ENCODE measurements at places on chromosomes 3 and 15.

- DNase-seq = no peak
Observed at GRCh38 chr3:16447135-16447534, 66.4 kb downstream of the RFTN1 start.

DNA sequence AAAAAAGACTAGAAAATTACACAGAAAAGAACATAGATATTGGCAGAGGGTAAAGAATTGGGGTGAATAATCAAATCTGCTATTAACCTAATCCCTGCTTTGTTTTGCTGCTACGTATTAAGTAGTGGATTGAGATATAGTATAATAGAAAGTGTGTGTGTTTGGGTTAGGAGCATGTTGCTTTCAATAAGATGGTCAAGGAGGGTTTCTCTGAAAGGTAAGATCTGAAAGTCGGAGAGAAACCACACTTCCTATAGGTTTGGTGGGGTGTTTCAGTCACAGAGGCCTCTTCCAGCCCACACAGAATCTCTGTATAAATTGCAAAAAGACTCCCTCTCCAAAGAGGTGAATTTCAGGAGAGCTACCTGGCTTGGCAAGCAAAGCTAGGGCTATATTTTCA, 345.7 kb upstream of the SATB1 start:
- no peak for DNase-seq

DNA sequence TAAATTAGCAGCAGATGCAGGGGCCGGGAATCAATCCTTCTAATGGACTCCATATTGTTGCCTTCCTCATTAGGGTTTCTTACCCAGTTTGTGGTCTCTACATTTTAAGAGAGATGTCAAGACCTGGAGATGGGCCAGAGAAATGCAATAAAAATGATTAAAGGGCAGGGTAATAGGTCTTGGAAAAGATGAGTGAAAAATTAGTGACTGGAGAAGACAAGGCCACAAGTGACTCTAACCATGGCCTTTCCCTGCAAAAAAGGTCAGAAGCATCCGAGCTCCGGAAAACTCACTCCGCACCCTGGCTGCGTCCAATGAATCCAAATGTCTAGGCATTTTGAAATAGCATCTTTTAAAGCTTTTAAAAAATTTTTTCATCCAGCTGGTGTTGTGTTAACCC, 152.8 kb downstream of the ARRDC4 start:
- no peak for DNase-seq

- peak; percentile 34 for DNase-seq
Observed at GRCh38 chr3:58609990-58610389, 32.8 kb upstream of the FAM107A start.

GRCh38 chr15:81270781-81271491, 53.0 kb downstream of the STARD5 start:
- DNase-seq = peak; percentile 31

DNA sequence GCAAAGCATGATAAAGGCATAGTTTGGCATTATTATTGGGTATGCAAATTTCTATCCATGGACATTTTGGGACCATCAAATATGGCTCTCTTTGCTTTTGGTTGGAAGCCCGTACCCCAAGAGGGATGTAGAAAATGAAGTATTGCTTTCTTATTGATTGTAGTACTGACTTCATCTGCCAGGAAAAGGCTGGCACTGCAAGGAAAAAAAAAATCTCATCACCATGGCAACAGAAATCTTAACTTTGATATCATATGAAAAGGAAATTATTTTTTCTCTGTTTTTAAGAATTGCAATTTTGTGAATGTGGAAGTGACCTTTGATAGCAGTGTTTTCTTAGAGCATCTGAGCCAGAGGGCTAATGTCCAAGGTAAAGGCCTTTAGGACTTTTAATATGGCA, 151.7 kb downstream of the TMEM108 start:
- DNase-seq = no peak

- peak; percentile 36 for DNase-seq
Observed at GRCh38 chr15:77702211-77702957, 69.7 kb upstream of the LINGO1 start.

DNA sequence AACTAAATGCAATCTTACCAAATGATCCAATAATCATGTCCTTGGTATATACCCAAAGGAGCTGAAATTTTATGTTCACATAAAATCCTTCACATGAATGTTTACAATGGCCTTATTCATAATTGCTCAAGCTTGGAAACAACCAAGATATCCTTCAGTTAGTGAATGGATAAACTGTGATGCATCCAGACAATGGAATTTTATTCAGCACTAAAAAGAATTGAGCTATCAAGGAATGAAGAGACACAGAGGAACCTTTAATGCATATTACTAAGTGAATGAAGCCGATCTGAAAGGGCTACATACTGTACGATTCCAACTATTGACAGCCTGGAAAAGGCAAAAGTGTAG, 168.4 kb downstream of the PDE8A start:
- no peak for DNase-seq

DNA sequence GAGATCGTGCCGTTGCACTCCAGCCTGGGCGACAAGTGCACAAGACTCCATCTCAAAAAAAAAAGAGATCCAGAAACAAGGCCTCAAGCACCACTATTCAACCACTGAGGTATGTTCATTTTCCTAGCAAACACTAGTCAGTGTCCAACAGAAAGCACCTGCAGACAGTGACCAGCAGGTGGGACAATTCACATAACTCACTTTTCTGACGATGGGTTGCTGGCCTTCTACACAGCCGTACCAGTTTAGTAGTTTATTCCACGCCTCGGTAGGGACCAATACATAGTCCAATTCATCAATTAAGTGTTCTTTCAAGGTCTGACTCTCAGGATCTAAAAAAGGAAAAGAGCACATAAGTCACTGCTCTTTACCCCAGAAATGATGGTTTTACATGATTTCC, 12.4 kb downstream of the USP4 start:
- peak; percentile 58 for DNase-seq

GRCh38 chr3:56145410-56145809, 322.9 kb downstream of the ERC2 start:
- no peak for DNase-seq

- no peak for DNase-seq
Observed at GRCh38 chr3:115651087-115651486, 27.8 kb downstream of the GAP43 start.

DNA sequence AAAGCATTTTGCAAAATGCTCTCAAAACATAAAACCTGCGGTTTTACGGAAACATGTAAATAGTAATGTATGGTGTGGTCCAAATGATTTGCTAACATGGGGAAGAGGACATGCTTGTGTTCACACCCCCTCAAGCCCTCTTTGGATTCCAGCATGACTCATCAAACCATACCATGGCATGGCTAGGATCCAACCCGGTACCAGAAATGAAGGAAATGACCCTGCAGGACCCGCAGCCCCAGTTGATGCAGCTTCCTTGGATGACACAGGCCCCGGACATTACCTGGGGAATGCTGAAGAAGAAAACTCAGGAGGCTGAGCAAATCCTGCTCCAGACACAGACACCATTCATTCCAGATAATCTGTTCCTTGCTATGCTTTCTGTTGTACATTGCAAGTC, 222.9 kb downstream of the DTWD1 start:
- DNase-seq = peak; percentile 75

DNA sequence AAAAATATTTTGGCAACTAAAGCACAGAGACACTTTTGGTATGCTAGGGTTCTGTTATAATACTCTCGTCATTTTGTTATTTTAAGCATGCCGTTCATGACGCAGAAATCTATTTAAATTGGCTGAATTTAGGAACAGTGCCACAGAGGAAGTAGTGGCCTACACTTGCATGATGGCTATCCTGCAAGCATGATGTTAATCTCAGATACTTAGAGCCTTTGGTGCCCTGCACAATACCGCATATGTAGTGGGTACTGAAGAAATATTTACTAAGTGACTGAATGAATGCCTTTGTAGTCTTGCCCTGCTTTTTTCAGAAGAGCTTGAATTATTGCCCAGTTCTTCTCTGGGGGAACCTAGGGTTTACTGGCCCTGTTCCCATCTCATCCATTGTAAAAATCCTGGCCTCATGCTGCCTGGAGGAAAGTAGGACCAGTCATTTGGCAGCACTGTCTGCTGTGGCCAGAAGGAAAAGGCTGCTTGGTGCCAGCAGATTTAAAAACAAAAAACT, 79.0 kb downstream of the SERPINI1 start:
- DNase-seq = peak; percentile 80

- DNase-seq = no peak
Observed at GRCh38 chr3:24519368-24520100, 24.9 kb upstream of the THRB start.

GRCh38 chr3:2862366-2862765, 247.8 kb downstream of the IL5RA start:
- no peak for DNase-seq

DNA sequence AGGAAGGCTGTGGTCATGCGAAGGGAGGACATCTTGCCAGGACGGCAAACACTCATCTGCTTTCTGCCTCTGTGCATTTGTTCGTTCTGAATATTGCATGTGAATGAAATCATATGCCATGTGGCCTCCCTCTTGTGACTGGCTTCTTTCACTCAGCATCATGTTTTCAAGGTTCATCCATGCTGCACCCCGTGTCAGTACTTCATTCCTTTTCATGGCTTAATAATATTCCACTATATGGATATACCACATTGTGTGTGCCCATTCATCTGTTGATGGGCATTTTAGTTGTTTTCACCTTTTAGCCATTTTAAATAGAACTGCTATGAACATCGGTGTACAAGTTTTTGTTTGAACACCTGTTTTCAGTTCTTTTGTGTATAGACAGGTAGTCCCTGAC, 118.7 kb downstream of the GABRG3 start:
- DNase-seq = no peak
